Naive thymus-derived CD8-positive, alpha-beta T cell (primary cell): ENCODE measurements at places on chromosomes 7 and 10. TPM values are rescaled to one million over a fixed set of nuclear protein-coding genes. Genes with fewer than 3 reads are reported as not detected.

DNA sequence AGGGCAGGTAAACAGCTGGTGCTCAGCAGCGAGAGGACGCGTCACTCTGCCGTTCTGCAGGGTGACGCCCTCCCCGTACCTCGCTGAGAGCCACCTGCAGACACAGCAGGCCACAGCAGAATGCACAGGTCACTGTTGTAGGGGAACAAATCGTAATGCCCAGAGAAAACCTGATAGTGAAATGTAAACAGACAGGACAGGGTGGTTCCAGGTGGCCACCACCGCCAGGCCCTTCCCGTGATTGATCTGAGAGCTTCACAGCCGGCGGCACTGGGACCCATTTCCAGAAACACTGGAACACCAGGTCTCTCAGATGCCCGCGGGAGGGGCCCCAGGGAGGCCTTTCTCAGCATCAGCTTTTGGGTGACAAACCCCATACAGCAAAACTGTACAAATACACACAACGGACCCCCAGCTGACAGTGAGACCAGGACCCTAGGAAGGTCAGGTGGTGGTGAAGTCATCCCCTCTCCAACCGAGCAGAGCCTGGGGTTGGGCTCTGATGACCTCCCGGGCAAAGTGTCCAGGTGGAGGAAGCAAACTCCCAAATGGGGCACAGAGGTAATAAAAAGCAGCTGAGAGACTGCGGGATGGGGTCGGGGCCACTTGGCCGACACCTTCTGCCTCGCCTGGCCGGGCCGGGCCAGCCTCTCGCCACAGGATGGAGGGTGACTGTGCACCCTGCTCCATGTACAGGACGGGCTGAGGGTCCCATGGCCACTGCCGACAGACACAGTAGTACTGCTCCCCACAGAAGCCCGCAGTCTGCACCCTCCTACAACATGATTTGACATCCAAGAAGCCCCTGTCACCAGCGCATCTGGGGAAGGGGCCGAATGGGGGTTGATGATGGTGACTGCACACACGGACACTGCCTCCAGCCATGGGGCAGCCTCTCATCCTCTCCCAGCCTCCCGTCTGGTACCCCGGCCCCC is 4.6 kb downstream of the BHLHA15 start:
- DNase-seq = peak; percentile 57

DNA sequence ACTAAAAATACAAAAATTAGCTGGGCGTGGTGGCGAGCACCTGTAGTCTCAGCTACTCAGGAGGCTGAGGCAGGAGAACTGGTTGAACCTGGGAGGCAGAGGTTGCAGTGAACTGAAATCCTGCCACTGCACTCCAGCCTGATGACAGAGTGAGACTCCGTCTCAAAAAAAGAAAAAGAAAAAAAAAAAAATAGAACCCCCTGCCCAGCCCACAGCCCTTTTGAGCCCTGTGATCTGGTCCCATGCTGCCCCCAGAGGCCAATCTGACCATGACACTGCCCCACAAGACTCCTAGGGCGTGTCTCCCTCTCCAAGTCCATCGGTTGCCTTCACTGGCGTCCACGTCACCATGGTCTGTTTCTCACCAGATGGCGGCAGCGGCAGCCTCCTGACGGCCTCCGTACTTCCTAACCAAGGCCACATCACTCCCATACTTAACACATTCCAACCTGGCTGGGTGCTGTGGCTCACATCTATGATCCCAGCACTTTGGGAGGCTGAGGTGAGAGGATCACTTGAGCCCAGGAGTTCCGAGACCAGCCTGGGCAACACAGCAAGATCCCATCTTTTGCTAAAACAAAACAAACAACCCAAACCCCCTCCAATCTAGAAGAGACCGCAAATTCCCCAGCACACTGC is 18.0 kb downstream of the STX1A start:
- DNase-seq = no peak

GRCh38 chr7:36071605-36072004 is 81.4 kb upstream of the EEPD1 start:
- no peak for DNase-seq

GRCh38 chr7:153393666-153394065 is 634.1 kb downstream of the ACTR3B start:
- no peak for DNase-seq

DNA sequence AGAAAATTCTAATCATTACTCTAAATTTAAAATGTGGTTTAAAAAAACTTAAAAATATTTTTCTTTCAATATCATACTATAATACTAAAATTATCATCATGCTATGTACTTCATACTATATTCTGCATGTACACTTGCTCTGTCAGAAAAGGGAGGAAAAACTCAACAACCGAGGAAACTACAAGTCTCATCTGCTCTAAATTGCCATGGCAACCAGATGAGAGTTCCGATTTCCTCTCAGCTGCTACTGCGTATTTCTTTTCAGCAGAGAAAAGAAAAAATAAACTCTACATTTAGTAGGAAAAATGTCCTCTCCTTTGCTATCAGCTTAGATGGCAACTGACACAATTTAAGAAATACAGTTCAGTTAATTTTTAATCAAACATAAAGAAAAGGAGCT is 178.9 kb downstream of the SRPK2 start:
- DNase-seq = no peak

- DNase-seq = no peak
Measured at GRCh38 chr7:39461263-39461820, 104.9 kb upstream of the YAE1 start.

DNA sequence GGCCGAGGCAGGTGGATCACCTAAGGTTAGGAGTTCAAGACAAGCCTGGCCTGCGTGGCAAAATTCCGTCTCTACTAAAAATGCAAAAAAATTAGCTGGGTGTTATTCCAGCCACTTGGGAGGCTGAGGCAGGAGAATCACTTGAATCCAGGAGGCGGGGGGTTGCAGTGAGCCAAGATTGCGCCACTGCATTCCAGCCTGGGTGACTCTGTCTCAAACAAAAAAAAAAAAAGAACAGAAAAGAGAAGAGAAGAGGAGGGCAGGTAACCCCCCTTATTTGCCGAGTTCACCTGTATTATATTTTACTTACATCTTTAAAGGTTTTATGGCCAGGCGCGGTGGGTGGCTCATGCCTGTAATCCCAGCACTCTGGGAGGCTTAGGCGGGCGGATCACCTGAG is 91.7 kb downstream of the RNF216 start:
- no peak for DNase-seq

DNA sequence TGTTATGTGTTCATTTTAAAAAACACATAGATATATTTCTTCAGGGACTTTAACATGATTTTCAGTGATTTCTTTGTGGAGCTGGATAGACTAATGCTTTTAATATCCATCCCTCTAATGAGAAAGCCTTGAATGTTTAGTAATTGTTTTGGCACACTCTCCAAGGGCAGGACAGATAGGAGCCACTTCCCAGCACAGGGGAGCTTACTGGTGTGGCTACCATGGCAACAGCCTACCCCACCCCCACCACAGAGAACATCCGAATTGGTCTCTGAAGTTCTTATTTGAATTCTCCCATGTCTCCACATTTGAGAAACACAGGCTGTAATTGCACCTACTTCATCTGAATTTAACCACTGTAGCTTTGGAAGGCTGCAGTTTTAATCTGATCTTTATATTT is 87.7 kb downstream of the PRKG1 start:
- no peak for DNase-seq

DNA sequence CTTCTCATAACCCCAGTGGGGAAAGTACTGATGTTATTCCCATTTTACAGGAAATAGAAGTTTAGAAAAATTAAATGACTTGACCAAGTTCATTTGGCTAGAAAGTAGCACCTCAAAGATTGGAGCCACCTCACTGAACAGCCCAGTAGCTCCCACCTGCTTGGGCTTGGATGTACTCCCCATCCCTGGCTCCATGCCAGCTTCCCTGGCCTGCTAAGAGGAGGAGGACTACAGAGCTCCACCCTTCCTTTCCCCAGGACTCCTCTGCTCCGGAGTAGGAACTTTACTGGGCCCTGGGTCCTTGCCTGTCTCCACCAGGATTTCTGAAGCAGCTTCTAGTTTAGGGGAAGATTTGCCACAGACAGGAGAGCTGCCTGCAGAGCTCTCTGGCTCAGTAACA is 3.1 kb downstream of the HPS6 start:
- no peak for DNase-seq

- DNase-seq = no peak
Measured at GRCh38 chr10:78328592-78329404, 295.1 kb downstream of the RPS24 start.

DNA sequence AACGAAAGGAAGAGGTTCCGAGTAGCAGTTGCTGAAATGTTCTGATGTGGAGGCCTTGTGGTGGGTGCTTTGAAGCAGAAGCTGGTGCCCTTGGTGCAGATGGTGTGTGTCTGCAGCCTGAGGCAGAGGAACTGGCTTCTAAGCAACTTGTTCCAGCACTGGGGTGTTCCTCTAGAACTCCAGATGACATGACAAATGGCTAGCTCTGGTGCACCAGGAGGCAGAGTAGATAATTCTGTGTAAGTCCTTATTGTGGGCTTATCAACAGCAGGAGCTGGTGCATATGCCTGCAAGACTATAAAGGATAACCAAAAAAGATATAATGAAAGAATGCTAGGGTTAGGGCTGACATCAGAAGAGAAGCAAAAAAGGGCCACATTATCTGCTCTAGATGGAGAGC is 76.5 kb downstream of the ARL5B start:
- no peak for DNase-seq

DNA sequence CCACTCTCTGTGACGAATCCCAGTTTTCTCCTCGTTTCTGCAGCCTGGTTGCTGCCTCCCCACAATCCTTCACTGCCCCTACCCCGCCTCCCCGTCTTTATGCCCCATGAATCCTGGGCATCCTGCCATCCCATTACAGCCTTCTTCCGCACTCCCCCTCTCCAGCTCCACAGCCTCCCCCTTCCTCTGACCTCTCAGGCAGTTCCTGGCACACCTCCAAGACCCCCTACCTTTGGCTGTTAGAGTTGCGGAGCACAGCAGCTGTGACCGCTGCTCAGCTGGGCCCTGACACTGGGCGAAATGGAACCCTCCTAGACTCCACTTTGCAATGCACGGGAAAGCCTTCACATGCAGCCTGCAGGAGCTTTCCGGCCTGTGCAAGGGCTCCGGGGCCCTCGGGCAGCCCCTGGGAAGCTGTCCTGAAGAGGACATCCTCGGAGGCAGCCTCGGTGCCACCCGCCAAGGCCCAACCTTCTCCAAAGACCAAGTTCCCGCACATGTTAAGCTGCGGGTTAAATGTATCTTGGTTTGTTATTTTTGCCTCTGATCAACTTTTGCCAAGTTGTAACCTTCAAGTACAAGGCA is 400.7 kb upstream of the MKI67 start:
- DNase-seq = no peak

- no peak for DNase-seq
Measured at GRCh38 chr10:109851616-109852474, 71.5 kb downstream of the XPNPEP1 start.

DNA sequence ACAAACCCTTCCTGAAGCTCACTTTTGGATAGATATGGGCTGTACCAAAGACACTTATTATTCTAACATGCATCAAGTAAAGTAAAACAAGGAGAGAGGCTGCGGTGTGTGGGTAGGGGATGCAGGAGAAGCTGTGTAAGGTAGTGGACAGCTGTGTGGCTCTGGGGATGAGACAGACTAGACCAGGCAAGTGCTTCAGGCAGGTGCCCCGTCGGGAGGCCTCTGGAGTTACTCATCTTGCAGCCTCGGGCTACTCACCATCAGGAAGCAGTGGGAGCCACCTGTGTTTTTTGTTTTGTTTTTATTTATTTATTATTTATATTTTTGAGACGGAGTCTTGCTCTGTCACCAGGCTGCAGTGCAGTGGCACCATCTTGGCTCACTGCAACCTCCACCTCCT is 49.3 kb upstream of the NCAPG2 start:
- DNase-seq = no peak

DNA sequence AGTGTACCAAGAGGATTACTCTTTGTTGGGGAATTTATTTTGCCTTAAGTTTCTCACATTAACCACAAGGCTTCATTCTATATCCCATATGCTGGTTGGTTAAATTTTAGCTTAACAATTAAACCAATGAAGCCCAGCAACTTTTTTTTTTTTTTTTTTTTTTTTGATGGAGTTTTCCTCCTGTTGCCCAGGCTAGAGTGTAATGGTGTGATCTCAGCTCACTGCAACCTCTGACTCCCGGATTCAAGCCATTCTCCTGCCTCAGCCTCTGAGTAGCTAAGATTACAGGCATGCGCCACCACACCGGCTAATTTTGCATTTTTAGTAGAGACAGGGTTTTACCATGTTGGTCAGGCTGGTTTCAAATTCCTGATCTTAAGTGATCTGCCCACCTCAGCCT is 75.0 kb upstream of the MKX start:
- DNase-seq = no peak

- no peak for DNase-seq
Measured at GRCh38 chr7:129434675-129435318, 565 bp downstream of the STRIP2 start.

- DNase-seq = no peak
Measured at GRCh38 chr7:79009647-79010046, 443.8 kb downstream of the MAGI2 start.

DNA sequence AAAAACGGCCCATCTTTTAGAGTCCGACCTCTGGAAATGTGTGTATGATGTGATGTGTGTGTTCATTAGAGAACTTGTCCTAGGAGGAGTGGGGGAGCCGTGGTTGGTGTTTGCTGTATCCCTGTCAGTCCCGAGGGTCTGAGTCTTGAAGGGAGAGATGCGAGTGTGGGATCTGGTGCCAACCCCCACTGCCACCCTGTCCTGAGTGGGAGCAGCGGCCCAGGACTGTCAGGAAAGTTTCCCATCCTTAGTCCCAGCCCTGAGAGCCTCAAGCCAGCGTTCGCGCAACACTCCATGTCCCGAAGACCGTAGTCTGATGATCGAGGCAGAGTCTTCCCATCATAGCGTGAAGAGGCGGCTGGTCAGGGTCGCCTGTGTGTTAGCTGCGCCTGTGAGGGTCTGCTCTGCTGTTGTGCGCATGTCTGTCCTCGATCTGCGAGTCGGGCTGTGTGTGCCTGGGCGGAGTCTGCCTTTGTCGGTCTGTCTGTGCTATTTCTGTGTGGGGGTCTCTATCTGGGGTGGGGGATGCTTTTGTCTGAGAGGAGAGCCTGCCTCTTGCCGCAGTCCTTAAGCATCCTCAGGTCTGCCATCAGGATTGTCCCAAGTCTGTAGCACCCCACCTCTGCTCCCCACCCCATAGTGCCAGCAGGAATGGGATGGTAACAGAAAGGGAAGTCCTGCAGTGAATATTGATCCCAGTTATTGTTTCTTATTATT is 514 bp upstream of the CHAT start:
- no peak for DNase-seq

GRCh38 chr10:126701526-126701925 is 31.0 kb upstream of the C10orf90 start:
- no peak for DNase-seq

GRCh38 chr7:114085313-114085591 is 166.4 kb upstream of the PPP1R3A start:
- no peak for DNase-seq

GRCh38 chr7:17696422-17696821 is 243.9 kb downstream of the SNX13 start:
- no peak for DNase-seq

- DNase-seq = no peak
Measured at GRCh38 chr7:113998934-113999333, 80.1 kb upstream of the PPP1R3A start.

- DNase-seq = no peak
Measured at GRCh38 chr10:83919187-83919586, 220.1 kb upstream of the GHITM start.

Gene NPFFR1
- not detected for total RNA-seq

Gene FAM3C
- total RNA-seq = 20.6 TPM

Gene TAC1
- not detected for total RNA-seq

Gene FEZF1
- total RNA-seq = not detected

Gene TRIM4
- 68.4 TPM for total RNA-seq

Gene ANK3
- 1.6 TPM for total RNA-seq

Gene COL26A1
- total RNA-seq = not detected

Gene GRID2IP
- 2.6 TPM for total RNA-seq

Gene OPN4
- not detected for total RNA-seq

Gene PTPRZ1
- not detected for total RNA-seq

Gene FUOM
- 23.7 TPM for total RNA-seq

Gene PDGFA
- 0.30 TPM for total RNA-seq
